Neural crest cell (in vitro differentiated cells): ENCODE measurements at places on chromosomes 6 and 20. TPM values are rescaled to one million over a fixed set of nuclear protein-coding genes. Genes with fewer than 3 reads are reported as not detected.

The CD109 gene
- total RNA-seq = 0.73 and 0.84 TPM in 2 replicates

The MUCL3 gene
- total RNA-seq = not detected in 2 replicates

The GCNT2 gene
- total RNA-seq = 5.3 and 6.4 TPM in 2 replicates

- no peaks in the 10 kb centered on the region for H3K4me1 ChIP-seq
- no peaks in the 10 kb centered on the region for H3K36me3 ChIP-seq
- H3K4me3 ChIP-seq = no peak overlapping the region
- no peak overlapping the region for H3K27ac ChIP-seq
- no peaks in the 10 kb centered on the region for H3K27me3 ChIP-seq
- no peak for DNase-seq
Measured at GRCh38 chr20:52305024-52305645, 113.6 kb upstream of the ZFP64 start.

- H3K4me1 ChIP-seq = no peaks in the 10 kb centered on the region
- no peak for DNase-seq
- peaks cover 13% of the 10 kb centered on the region for H3K36me3 ChIP-seq
Measured at GRCh38 chr6:140385679-140386078, 1011.2 kb upstream of the CITED2 start.

GRCh38 chr20:34271956-34272355 lies 30.7 kb downstream of the ASIP start:
- peaks cover 15% of the 10 kb centered on the region for H3K27me3 ChIP-seq
- peaks cover 43% of the 10 kb centered on the region for H3K36me3 ChIP-seq
- H3K4me1 ChIP-seq = peaks cover 6% of the 10 kb centered on the region
- peak overlapping the region; percentile 18 for H3K4me3 ChIP-seq
- peak overlapping the region; percentile 60 for H3K27ac ChIP-seq

- DNase-seq = no peak
- peaks cover 29% of the 10 kb centered on the region for H3K27me3 ChIP-seq
- H3K36me3 ChIP-seq = no peaks in the 10 kb centered on the region
- H3K4me3 ChIP-seq = no peak overlapping the region
- H3K27ac ChIP-seq = no peak overlapping the region
- H3K4me1 ChIP-seq = no peaks in the 10 kb centered on the region
Measured at GRCh38 chr20:1671891-1672669, 14.5 kb upstream of the SIRPG start.

DNA sequence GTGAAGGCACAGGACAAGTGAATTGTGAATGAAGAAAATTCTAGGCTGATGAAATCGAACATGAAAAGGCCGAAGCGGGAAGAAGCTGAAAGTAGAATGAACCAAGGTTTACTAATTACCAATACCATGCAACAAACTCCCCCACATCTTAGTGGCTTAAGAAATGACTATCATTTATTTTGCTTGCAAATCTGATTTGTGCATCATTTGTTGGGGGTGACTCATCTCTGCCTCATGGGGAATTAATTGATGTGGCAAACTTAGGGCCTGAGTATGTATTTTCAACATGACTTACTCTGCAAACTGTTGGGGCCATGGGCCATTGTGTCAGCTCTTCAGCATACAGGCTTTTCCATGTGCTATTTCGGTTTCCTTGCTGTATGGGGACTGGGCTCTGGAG lies 26.8 kb downstream of the PPP1R14C start:
- DNase-seq = no peak
- peaks cover 20% of the 10 kb centered on the region for H3K4me1 ChIP-seq
- H3K27me3 ChIP-seq = no peaks in the 10 kb centered on the region

DNA sequence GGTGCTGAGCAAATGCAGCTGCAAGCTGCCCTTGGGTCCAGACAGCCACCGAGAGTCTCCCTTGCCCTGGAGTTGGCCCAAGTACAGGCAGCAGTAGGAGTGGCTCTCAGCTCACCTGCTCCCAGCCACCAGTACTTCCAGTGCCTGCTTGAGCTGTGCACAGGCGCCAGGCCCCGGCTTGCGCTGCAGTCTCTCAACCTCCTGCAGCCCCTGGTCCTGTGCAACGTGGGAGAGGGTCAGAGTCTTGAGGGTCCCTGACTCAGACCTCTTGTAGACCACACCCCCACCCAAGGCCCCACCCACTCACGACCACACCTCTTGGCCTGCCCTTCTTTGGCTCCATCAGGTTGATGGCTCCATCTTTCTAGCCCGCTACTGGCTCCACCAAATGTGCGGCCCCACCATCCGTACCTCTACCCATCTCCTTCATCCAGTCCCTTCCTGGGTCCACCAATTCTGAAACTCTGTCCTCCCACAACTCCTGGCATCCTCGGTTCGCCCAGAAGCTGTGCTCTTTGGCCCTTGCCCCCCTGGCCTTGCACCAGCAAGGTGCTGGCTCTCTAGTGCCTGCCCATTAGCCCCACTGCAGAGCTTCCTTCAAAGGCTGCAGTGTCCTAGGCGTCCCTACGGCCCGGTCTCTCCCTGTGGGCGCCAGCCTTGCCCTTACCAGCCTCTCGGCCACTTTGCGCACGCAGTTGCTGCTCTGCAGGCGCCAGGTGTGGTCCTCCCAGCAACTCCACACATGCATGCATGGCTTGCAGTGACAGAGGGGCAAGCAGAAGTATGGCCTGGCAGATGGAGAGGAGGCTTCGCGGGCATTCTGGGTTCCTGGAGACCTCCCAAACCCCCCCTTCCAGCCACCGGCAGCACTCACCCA lies 16.5 kb upstream of the SPAG4 start:
- DNase-seq = no peak
- peaks cover 5% of the 10 kb centered on the region for H3K4me1 ChIP-seq
- no peak overlapping the region for H3K27ac ChIP-seq
- H3K36me3 ChIP-seq = no peaks in the 10 kb centered on the region
- no peak overlapping the region for H3K4me3 ChIP-seq

DNA sequence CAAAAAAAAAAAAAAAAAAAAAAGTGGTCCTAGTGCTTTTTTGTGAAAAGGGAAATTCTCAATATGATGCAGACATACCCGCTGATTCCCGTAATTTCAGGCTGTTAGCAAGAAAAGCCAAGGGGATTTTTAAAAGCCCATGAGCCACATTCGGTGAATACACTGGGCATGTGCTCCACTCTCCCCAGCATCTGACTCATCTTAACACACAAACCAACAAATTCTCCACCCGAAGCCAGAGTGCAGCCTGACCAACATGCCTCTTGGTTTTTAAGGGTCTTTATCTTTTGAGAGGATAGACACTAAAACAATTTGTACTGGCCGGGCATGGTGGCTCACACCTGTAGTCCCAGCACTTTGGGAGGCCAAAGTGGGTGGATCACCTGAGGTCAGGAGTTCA lies 45.5 kb upstream of the CD83 start:
- no peak for DNase-seq
- H3K4me1 ChIP-seq = peaks cover 8% of the 10 kb centered on the region
- no peak overlapping the region for H3K27ac ChIP-seq
- H3K36me3 ChIP-seq = no peaks in the 10 kb centered on the region
- H3K4me3 ChIP-seq = no peak overlapping the region

DNA sequence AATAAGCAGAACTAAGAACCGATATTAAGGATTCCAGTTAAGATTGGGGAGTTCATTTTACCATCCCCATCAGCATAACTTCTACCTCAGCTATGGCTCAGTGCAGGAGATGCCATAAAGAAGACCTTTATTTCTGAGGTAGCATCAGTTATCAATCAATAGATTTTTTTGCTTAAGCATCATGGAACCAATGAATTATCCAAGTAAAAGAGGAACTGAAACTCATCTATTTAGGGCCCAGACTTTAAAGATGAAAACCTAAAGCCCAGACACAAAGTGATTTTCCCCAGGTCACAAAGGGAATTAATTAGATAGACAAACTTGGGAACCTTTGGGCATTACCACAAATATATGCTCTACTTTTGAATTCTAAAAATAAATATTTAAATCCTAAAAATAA lies 59.2 kb upstream of the TINAG start:
- H3K4me1 ChIP-seq = no peaks in the 10 kb centered on the region
- H3K4me3 ChIP-seq = no peak overlapping the region
- no peak for DNase-seq
- H3K27ac ChIP-seq = no peak overlapping the region
- H3K27me3 ChIP-seq = no peaks in the 10 kb centered on the region
- no peaks in the 10 kb centered on the region for H3K36me3 ChIP-seq

- no peaks in the 10 kb centered on the region for H3K36me3 ChIP-seq
- peaks cover 5% of the 10 kb centered on the region for H3K4me1 ChIP-seq
- H3K27me3 ChIP-seq = no peaks in the 10 kb centered on the region
- no peak for DNase-seq
- H3K4me3 ChIP-seq = no peak overlapping the region
Measured at GRCh38 chr6:154710689-154711088, 22.5 kb upstream of the SCAF8 start.

DNA sequence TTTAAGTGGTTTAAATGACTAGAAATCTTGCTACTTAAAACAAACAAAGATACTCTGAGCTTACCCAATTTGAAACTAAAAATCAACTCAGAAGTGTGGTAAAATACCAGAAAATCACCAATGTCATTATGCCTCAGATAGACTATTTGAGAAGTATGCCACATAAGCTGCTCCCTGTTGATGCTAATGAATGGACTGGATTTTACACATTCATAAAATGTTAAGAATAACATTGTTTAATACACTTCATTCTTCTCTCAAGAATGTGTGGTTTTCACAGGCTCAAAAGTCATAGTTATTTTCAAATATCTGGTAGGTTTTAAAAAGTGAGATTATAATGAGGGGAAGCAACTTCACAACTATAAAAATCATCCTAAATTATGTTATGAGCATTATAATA lies 170.6 kb downstream of the TASP1 start:
- H3K4me3 ChIP-seq = no peak overlapping the region
- DNase-seq = no peak
- no peaks in the 10 kb centered on the region for H3K4me1 ChIP-seq
- peaks cover 25% of the 10 kb centered on the region for H3K36me3 ChIP-seq
- H3K27ac ChIP-seq = no peak overlapping the region

DNA sequence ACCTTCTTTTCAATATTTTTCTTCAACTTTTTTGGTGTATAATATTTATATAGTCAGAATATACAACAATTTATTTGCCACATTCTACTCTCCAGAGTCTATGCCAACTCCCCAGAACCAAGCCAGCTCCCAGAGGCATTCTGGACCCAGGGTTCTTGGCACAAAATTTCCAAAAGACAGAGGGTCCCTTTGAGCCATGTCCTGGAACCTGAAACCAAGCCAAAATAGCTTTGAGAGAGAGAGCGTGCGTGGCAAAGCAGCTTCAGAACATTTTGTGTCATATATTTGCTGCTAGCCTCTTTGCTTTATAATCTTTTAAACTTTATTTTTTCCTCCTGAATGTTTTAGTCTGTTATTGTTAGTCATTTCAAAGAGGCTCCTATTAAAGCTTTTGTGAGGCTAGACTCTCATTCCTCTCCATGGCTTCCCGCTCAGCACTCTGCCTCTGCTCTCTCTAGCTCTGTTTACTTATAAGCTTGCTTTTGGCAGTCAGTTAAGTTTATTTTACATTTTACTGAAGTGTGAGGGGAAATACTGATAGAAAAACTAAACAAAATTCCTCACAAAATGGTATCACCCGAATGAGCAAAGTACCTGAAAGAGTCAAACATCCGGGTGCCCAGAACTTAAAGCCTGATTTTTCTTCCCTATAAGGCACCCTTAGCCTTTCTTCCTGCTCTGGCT lies 605.1 kb upstream of the ID4 start:
- no peaks in the 10 kb centered on the region for H3K36me3 ChIP-seq
- peak overlapping the region; percentile 67 for H3K27ac ChIP-seq
- peaks cover 9% of the 10 kb centered on the region for H3K4me1 ChIP-seq

- H3K27me3 ChIP-seq = no peaks in the 10 kb centered on the region
- H3K4me1 ChIP-seq = peaks cover 20% of the 10 kb centered on the region
- DNase-seq = no peak
- no peaks in the 10 kb centered on the region for H3K36me3 ChIP-seq
Measured at GRCh38 chr20:32672982-32673851, 524 bp downstream of the C20orf203 start.

DNA sequence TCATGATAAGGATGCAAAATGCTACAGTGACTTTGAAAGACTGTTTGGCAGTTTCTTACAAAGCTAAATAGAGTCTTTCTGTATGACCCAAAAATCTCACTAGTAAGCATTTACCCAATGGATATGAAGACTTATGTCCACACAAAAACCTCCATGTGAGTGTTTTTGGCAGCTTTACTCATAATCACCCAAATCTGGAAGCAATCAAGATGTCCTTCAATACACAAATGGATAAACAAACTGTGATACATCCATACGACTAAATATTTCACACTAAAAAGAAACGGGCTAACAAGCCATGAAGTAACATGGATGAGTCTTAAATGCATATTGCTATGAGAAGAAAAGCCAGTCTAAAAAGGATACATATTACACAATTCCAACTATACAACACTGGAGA lies 117.2 kb downstream of the PDE10A start:
- H3K4me3 ChIP-seq = no peak overlapping the region
- H3K27me3 ChIP-seq = no peaks in the 10 kb centered on the region
- peaks cover 2% of the 10 kb centered on the region for H3K36me3 ChIP-seq
- H3K27ac ChIP-seq = no peak overlapping the region
- H3K4me1 ChIP-seq = peaks cover 7% of the 10 kb centered on the region

GRCh38 chr6:36633915-36634314 lies 39.8 kb downstream of the SRSF3 start:
- H3K36me3 ChIP-seq = no peaks in the 10 kb centered on the region
- no peak overlapping the region for H3K27ac ChIP-seq
- H3K4me1 ChIP-seq = peaks cover 17% of the 10 kb centered on the region

- DNase-seq = no peak
- no peak overlapping the region for H3K4me3 ChIP-seq
- H3K27ac ChIP-seq = no peak overlapping the region
Measured at GRCh38 chr6:123902738-123903313, 99.2 kb downstream of the NKAIN2 start.

- H3K27me3 ChIP-seq = no peaks in the 10 kb centered on the region
- no peak overlapping the region for H3K27ac ChIP-seq
- H3K4me3 ChIP-seq = no peak overlapping the region
- H3K4me1 ChIP-seq = no peaks in the 10 kb centered on the region
Measured at GRCh38 chr6:72954716-72955115, 270.6 kb downstream of the KHDC1L start.
